AG09319 (cell line): ENCODE measurements at places on chromosomes 6 and 20.

DNA sequence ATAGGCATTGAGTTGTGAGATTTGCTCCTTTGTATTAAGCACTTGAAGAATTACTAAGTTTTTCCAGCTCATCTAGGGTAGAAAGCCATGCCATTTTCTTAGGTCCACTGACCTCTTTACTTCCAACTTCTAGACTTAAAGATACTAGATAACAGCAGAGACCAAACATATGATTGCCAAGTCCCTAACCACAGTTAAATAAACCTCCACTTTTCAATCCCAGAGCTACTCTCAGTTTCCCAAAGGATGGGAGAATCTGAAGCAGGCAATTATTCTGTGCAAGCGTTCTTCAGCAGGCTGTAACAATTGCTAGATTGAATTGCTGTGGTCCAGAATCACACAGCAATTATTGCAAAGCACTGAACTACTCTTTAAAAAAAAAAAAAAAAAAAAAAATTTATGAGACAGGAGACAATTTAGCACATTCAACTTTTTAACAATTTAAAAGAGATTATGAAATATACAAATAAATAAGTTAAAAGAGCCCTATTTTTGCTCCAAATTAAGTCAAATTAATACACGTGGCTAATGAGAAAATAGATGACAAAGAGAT is 104.0 kb upstream of the PRSS16 start:
- no peak for DNase-seq

DNA sequence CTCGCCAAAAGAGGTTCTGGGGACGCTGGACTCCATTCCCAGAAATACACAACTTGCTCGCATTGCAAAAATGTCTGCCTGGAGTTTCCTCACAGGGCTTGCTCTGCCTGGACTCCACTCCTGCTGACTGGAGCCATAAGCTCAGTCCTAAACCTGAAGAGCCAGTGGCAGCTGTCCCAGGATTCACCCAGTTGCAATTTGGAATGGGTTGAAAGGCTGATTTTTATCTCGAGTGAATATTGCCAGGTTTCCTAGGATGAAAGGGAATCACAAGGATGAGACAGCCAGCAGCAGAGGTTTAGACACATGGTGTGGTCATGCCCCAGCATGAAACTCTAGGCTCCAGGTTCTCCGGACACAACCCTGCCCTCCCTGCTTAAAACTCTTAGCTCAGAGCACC is 223.3 kb downstream of the BMP7 start:
- DNase-seq, result no peak

- no peak for DNase-seq
Observed at GRCh38 chr20:35772563-35773058, 796 bp downstream of the PHF20 start.

DNA sequence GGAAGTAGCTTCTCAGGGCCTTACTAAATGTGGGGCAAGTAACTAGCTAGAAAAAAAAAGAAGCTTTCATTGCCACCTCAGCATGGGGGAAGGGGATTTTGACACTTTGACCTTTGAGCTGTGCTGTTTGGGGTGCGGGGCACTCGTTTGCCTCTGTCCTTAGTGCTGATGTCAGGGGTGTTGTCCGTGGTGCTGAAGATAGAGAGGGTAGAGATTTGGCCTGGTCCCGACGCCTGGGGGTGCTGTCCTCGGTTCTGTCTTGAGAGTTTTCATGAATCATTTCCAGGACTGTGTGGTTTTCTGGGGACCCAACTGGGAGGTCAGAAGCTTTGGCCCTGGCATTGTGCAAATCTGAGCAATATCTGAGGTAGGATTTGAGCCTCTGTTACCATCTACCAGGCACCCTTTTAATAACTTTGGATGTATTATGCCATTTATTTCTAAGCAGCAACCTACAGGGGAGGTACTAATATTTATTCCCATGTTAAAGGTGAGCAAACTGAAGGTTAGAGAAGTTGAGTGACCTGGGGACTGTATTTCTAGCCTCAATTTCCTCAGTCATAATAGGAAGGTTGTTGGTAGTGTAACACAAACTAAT is 78.0 kb downstream of the DLGAP4 start:
- no peak for DNase-seq

- DNase-seq, result no peak
Observed at GRCh38 chr6:134247231-134247833, 70.6 kb downstream of the SGK1 start.

- DNase-seq, result no peak
Observed at GRCh38 chr6:108914235-108915022, 66.2 kb downstream of the ARMC2 start.

DNA sequence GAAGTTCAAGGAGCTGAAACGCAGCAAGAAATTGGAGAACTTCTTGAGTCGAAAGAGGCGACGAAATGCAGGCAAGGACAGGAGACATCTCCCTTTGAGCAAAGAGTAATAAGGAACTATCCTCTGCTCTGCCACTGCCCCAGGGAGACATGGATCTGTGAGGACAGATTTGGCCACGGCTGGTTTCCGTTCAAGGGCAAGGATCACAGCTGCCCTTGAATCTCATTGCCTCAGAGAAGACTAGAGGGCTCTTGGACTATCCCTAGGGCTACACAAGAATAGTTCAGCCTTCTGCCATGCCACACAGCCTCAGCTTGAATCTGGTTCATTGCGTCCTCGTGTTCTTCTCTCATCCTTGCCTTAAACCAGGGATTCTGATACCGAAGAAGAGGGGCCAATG is 7.7 kb downstream of the RRP36 start:
- no peak for DNase-seq
